ENCODE measurements at places on chromosomes 7 and 10. TPM values are rescaled to one million over a fixed set of nuclear protein-coding genes. Genes with fewer than 3 reads are reported as not detected.
A peak's percentile ranks its signal among the peaks of the same experiment; 100 is the strongest.

GRCh38 chr7:102004229-102004628 is 186.8 kb downstream of the CUX1 start:
- no peak overlapping the region for H3K27ac ChIP-seq
- peaks cover 11% of the 10 kb centered on the region for H3K4me1 ChIP-seq
- H3K27me3 ChIP-seq = no peaks in the 10 kb centered on the region
- DNase-seq = no peak

GRCh38 chr10:22711373-22711772 is 3.0 kb downstream of the PIP4K2A start:
- H3K4me1 ChIP-seq = peaks cover 8% of the 10 kb centered on the region
- H3K36me3 ChIP-seq = no peaks in the 10 kb centered on the region
- H3K27ac ChIP-seq = no peak overlapping the region

GRCh38 chr10:129730993-129731325 is 233.1 kb downstream of the EBF3 start:
- H3K27ac ChIP-seq = no peak overlapping the region
- H3K4me1 ChIP-seq = no peaks in the 10 kb centered on the region
- no peak overlapping the region for H3K4me3 ChIP-seq
- H3K36me3 ChIP-seq = no peaks in the 10 kb centered on the region
- DNase-seq = no peak

METTL2B gene
- 23.7 TPM for polyA plus RNA-seq

GRCh38 chr10:3836222-3836820 is 51.3 kb upstream of the KLF6 start:
- H3K27me3 ChIP-seq = no peaks in the 10 kb centered on the region
- no peaks in the 10 kb centered on the region for H3K36me3 ChIP-seq
- DNase-seq = no peak
- no peaks in the 10 kb centered on the region for H3K4me1 ChIP-seq

DNA sequence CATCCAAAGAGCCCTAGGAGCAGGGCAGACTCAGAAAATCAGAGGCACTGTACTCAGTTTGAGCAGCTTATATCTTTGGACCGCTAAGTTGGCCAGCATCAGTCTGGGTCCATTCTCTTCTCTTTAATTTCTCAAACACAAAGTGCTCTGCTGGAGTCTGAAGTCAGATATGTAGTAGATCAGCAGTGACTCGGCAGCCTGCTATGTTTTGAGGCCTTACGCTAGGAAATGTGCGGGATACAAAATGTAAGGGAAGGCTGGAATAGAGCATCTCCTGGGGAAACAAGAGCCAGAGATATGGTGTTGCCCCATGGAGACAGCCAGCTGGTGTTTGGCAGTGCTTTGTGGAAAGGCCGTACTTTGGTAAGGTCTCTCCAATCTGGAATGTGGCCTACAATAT is 60.6 kb upstream of the VKORC1L1 start:
- H3K27me3 ChIP-seq = no peaks in the 10 kb centered on the region
- H3K4me3 ChIP-seq = no peak overlapping the region
- no peaks in the 10 kb centered on the region for H3K36me3 ChIP-seq
- no peaks in the 10 kb centered on the region for H3K4me1 ChIP-seq
- no peak overlapping the region for H3K27ac ChIP-seq

- H3K4me3 ChIP-seq = no peak overlapping the region
- DNase-seq = peak; percentile 30
- no peaks in the 10 kb centered on the region for H3K36me3 ChIP-seq
- no peaks in the 10 kb centered on the region for H3K27me3 ChIP-seq
- H3K27ac ChIP-seq = peak overlapping the region; percentile 47
These were observed 191.2 kb upstream of the PRSS1 start for GRCh38 chr7:142557971-142558582.

GRCh38 chr7:45525057-45525456 is 49.1 kb upstream of the ADCY1 start:
- H3K27me3 ChIP-seq = peaks cover 9% of the 10 kb centered on the region
- DNase-seq = no peak
- no peaks in the 10 kb centered on the region for H3K4me1 ChIP-seq
- H3K4me3 ChIP-seq = no peak overlapping the region
- H3K27ac ChIP-seq = no peak overlapping the region

- H3K27me3 ChIP-seq = no peaks in the 10 kb centered on the region
- H3K4me1 ChIP-seq = peaks cover 74% of the 10 kb centered on the region
- DNase-seq = no peak
These were observed 95.5 kb downstream of the TACC2 start for GRCh38 chr10:122084286-122085041.

GRCh38 chr7:25854059-25854458 is 297.9 kb upstream of the NFE2L3 start:
- H3K4me1 ChIP-seq = peaks cover 18% of the 10 kb centered on the region
- DNase-seq = no peak
- H3K27ac ChIP-seq = no peak overlapping the region
- H3K4me3 ChIP-seq = no peak overlapping the region
- no peaks in the 10 kb centered on the region for H3K27me3 ChIP-seq

TAS2R5 gene
- polyA plus RNA-seq = 2.0 TPM

DNA sequence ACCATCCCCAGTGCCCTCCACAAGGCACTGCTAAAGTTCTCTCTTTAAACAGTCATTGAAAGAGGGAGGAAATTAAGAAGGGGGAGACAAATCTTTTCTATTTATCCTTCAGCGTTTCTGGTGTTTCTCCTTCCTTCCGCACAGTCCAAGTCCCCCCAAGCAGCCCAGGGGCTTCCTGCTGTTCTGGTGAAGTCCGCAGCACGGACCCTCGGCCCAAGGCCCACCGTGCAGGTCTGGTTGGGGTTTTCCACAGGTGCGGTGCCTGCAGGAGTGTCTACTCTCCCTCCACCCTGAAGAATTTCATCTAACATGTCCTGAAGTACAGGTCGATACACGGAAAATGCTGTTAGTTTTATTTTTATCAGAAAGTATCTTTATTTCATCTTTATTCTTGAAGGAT is 34.1 kb upstream of the KNDC1 start:
- H3K27ac ChIP-seq = no peak overlapping the region
- DNase-seq = no peak
- H3K4me1 ChIP-seq = no peaks in the 10 kb centered on the region

DNA sequence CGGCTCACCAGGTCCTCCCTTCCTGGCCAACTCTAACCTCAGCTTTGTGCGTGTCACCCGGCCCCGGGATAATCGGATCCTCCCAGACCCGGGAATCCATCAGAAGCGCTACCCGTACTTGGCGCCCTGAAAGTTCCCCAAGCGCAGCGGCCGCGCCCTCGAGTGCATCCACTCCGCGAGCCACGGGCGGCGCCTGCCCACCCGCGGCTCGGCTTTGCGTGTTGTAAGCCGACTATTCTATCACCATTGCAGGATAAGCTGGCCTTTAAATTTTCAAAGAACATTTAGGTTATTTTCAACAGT is 35.7 kb upstream of the EBLN1 start:
- DNase-seq = no peak
- H3K4me3 ChIP-seq = no peak overlapping the region
- H3K4me1 ChIP-seq = no peaks in the 10 kb centered on the region
- no peak overlapping the region for H3K27ac ChIP-seq
- peaks cover 2% of the 10 kb centered on the region for H3K27me3 ChIP-seq

DNA sequence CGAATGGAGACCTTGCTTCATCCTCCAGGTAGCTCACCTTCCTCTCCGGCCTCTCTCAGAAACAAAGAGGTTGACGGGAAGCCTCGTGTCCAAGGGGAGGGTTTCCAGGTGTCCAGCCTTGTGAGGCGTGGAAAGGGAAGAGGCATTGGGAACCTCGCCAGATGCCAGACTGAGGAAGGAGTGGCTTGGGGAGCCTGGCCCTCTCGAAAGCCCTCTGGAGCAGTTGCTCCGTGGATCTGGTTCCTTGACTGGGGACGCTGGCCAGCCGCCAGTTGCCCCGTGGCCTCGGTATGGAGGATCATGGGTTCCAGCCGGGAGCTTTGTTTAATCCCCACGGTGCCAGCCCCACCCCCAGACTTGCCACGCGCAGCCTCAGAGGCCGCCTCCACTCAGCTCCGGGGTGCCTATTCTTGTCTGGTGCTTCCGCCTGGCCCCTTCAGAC is 30.3 kb upstream of the SUN1 start:
- H3K4me3 ChIP-seq = no peak overlapping the region
- no peak for DNase-seq

DNA sequence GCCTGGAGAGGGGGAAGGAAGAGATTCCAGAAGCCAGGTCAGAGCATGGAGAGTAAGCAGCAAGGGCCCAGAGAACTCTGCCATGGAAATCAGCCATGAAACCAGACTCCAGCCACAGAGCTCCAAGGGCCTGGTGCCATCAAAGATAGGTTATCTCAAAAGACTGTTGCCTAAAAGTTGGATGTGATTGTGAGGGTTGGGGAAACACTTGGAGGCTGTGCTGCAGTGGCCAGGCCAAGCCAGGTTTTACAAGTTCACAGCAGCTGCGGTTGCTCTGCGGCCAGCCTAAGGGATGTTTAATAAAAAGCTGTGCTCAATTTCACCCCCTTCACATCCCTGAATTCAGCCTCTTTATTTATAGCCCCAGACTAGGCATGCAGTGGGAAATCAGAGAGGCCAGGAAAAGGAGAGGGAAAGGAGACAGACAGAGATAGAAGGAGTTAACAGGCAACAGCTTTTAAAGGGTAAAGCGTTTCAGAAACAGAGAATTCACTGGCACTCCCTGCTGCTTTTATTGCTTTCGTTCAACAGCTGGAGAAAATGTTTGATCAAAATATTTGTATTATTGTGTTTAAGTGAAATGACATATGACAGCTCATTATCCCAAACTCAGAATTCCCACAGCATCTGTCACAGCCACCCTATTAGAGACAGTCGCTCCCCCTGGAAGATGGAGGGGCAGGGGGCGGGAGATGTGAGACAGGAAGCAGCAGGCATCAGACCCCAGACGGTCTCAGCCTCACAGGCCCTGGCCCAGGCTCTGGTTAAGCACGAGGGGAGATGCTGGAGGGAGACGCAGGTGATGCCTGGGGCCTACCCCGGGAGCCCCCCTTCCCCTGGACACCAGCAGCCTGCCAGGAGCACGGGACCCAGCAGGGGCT is 140.1 kb downstream of the GLI3 start:
- DNase-seq = no peak
- no peaks in the 10 kb centered on the region for H3K27me3 ChIP-seq
- peaks cover 40% of the 10 kb centered on the region for H3K4me1 ChIP-seq
- no peak overlapping the region for H3K4me3 ChIP-seq

- peaks cover 12% of the 10 kb centered on the region for H3K36me3 ChIP-seq
- H3K27ac ChIP-seq = peak overlapping the region; percentile 69
- H3K27me3 ChIP-seq = no peaks in the 10 kb centered on the region
- peak; percentile 11 for DNase-seq
These were observed 30.4 kb downstream of the XPNPEP1 start for GRCh38 chr10:109892931-109893330.

- DNase-seq = no peak
- H3K4me3 ChIP-seq = no peak overlapping the region
- H3K4me1 ChIP-seq = no peaks in the 10 kb centered on the region
- H3K36me3 ChIP-seq = no peaks in the 10 kb centered on the region
- no peak overlapping the region for H3K27ac ChIP-seq
These were observed 344.6 kb upstream of the SHH start for GRCh38 chr7:156156734-156157408.

DNA sequence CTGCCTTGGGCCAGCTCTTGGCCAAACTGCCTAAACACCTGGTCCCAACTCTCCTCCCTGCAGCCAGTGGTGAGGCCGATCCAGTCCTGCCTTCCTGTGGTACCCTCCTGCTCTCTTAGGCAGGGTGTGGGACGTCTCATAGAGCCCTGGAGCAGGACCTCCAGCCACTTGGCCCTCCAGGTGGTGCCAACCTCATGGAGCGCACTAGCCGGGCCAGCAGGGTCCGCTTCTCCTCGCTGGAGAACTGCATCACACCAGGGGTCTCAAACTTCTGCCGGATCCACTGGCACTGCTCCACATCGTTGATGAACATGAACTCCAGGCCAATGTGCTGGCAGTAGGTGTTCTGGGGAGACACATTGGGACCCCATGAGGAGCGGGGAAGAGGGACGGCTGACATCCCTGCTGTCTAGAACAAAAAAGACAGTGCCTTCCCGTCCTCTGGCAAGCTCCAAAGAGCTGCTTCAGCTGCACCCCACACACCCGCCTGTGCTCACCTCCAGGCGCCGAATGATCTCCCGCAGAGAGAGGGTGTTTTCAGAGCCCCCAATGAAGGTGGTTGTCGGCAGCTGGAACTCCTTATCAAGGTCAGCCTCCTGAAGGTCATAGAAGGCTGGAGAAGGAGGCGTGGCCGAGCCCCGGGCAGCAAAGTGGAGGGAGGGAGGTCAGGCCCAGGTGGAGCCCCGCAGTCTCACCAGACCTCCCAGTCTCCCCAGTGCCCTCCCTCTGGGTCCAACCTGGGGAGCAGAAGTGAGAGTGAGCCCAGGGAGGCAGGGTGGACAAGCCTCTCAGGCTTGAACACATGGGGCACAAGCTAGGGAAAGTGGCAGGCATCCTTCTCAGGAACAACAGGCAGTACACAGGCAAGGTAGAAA is 10.2 kb downstream of the OGDHL start:
- no peak overlapping the region for H3K27ac ChIP-seq
- DNase-seq = no peak
- no peaks in the 10 kb centered on the region for H3K27me3 ChIP-seq
- H3K4me1 ChIP-seq = no peaks in the 10 kb centered on the region
- no peak overlapping the region for H3K4me3 ChIP-seq

- no peaks in the 10 kb centered on the region for H3K27me3 ChIP-seq
- H3K27ac ChIP-seq = no peak overlapping the region
- H3K4me3 ChIP-seq = no peak overlapping the region
- H3K36me3 ChIP-seq = no peaks in the 10 kb centered on the region
- no peak for DNase-seq
These were observed 434.6 kb downstream of the PAXIP1 start for GRCh38 chr7:154568346-154568745.

DNA sequence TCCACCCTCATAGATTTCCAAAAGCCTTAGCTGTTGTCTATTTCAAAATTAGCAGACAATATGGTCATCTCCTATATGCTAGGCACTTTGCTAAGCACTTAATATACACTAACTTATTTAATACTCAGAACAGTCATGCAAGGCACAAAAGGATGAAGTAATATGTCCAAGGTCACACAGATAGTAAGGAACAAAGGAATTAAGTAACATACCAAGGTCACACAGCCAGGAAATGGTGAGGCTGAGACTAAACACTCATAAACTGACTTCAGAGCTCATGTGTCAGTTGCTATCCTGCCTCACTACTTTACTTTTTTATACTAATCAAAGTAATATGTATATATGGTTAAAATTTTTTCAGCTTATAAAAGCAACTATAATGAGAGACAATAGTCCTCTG is 23.6 kb upstream of the HIBADH start:
- no peak overlapping the region for H3K27ac ChIP-seq
- no peak for DNase-seq
- no peak overlapping the region for H3K4me3 ChIP-seq
- no peaks in the 10 kb centered on the region for H3K4me1 ChIP-seq
- no peaks in the 10 kb centered on the region for H3K36me3 ChIP-seq

GRCh38 chr7:98372993-98373392 is 27.9 kb downstream of the BAIAP2L1 start:
- peak overlapping the region; percentile 76 for H3K27ac ChIP-seq
- H3K36me3 ChIP-seq = peaks cover 2% of the 10 kb centered on the region
- peak; percentile 71 for DNase-seq
- H3K27me3 ChIP-seq = no peaks in the 10 kb centered on the region
- peaks cover 28% of the 10 kb centered on the region for H3K4me1 ChIP-seq

TMEM184A gene
- 15.6 TPM for polyA plus RNA-seq

GRCh38 chr7:40211276-40212003 is 76.6 kb downstream of the SUGCT start:
- H3K27ac ChIP-seq = no peak overlapping the region
- no peaks in the 10 kb centered on the region for H3K27me3 ChIP-seq
- no peaks in the 10 kb centered on the region for H3K4me1 ChIP-seq
- no peak overlapping the region for H3K4me3 ChIP-seq
- H3K36me3 ChIP-seq = no peaks in the 10 kb centered on the region
- no peak for DNase-seq

PRSS37 gene
- polyA plus RNA-seq = not detected

All from keratinocyte (primary cell).